ENCODE measurements at places on chromosomes 1 and 21.
A peak's percentile ranks its signal among the peaks of the same experiment; 100 is the strongest.

- no peak for DNase-seq
These were observed 53.8 kb upstream of the TARDBP start for GRCh38 chr1:10958614-10959013.

DNA sequence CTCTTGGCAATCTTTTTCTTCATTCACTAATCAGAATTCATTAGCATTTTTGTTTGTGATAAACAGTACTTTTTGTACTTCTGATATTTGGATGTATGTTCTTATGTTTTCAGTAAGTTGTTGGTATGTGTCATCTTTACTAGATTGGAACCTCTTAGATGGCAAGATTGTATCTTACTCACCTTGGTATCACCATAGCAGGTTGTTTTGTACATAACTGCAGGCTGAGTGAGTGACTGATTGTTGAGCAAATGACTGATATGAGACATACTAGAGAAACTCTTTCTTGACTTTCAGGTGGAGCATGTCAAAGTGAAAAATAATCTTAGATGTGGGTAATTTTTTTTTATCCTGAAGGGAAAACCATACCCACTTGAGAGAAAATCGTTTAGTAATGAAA lies 173.7 kb downstream of the CLEC20A start:
- no peak for DNase-seq

- DNase-seq = no peak
These were observed 413.5 kb downstream of the DUSP10 start for GRCh38 chr1:221328371-221328770.

GRCh38 chr1:26160527-26161414 lies 1.9 kb downstream of the FAM110D start:
- no peak for DNase-seq

- DNase-seq = peak; percentile 61
These were observed 238.0 kb upstream of the TMEM51 start for GRCh38 chr1:14915356-14916054.

DNA sequence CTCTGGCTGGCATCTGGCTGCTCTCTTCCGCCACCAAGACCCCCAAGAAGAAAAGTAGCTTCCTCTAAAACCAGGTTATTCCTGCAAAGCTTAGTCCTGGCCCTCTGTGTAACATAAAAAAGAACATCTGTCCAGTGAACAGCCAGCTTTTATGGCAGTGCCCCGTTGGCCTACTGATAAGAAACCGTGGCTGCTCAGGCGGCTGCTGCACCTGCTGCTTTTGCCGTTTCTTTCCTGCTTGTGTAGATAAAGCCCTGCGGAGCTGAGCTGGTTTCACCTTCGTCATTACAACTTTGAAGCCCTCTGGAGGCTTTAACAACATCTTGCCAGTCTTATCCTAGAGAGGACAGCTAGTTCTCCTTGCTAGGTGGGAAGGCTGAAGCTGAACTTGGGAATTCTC lies 20.5 kb downstream of the ELAPOR1 start:
- peak; percentile 18 for DNase-seq

Data from right kidney (tissue), 9 donors.